ENCODE measurements at places on chromosomes 2 and 18. TPM values are rescaled to one million over a fixed set of nuclear protein-coding genes. Genes with fewer than 3 reads are reported as not detected.
A peak's percentile ranks its signal among the peaks of the same experiment; 100 is the strongest.

The TXNDC2 gene
- total RNA-seq, result not detected

DNA sequence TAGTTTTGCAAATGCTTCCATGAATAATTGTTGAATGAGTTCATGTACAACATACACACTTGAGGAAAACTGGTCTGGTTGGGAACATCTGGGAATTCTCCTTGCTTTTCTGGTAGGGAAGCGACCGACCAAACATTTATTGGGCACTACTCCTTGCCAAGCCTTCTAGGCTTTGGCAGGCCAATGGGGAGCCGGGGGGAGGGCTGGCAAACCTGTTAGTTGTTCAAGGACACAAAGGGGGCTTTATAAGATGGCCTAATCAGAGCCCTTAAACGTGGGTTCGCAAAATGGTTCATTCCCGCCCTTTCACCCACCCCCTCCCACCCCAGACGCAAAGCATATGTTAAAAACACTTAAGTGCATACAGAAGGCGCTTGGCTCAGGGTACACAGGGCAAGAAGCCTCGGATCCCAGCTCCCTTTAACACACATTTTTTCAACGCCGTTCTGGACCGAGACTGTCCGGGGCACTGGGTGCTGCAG, 844 bp upstream of the VSNL1 start:
- no peak for DNase-seq

DNA sequence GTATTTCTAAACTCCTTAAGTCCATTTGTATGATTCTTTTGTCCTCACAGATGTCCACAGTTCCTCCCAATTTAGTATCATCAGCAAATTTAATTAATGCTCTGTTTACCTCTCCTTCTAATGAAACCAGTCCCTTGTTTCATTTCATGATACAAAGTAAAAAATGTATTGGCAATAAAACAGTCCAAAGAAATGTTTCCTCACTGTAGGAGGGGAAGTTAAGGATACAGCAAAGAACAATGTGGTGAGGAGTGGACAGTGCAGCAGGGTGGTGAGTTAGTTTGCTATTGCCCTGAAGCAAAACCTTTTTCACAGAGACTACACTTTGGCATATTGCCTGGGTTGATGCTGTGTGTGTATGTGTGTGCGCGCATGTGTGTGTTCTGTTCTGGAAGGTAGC, 401.5 kb downstream of the ARHGAP15 start:
- DNase-seq, result no peak

DNA sequence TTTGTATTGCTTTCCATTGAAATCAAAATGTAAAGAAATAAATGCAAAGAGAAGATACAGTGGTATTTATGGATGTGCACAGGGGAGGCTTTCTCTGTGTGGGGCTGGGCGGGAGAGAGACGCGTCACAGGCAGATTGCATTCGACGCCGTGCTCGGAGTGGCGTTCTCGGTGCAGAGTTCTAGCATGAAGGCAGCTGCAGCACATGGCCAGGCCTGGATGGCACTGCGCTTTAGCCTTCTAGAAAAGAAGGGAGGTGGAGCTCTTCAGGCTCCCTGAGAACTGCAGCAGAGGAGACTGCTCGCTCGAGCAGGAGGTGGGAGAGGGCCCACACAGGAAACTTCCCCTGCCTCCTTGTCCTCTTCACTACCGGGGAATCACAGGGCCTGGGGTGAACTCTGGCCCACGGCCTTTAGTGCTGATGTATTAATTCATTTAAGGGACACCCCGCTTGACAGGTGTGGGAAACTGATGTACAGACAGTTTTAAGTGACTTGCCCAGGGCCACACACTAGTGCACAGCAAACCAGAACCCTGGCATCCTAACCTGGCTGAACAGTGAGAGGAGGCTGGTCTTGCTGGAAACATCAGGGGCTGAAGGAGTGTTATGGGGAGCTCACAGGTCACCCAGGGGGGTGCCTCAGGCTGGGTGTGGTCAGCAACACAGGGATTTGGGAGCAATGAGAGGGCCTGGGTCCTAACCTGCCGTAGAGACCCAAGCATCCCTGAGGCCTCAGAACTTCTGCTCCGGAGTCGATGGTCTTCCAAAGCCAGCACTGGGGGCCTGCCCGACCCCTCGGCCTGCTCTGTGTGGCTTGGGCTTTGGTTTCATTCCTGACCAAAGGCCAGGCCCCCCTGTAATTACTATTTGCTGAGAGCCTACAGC, 199.9 kb downstream of the HDAC4 start:
- DNase-seq, result no peak

The SGPP2 gene
- 0.44 TPM for total RNA-seq

- DNase-seq, result no peak
Measured at GRCh38 chr2:158676696-158677095, 118.4 kb upstream of the DAPL1 start.

The G6PC2 gene
- total RNA-seq, result not detected

- no peak for DNase-seq
Measured at GRCh38 chr2:151408788-151409600, 708 bp upstream of the RIF1 start.

GRCh38 chr18:69974365-69974764, 26.7 kb upstream of the CD226 start:
- no peak for DNase-seq

The IL18RAP gene
- total RNA-seq, result 14.9 TPM

The CROCC2 gene
- not detected for total RNA-seq

GRCh38 chr2:119290859-119291587, 67.4 kb downstream of the STEAP3 start:
- peak; percentile 73 for DNase-seq
